AG09319 (cell line): ENCODE measurements at places on chromosomes 1 and 21.

GRCh38 chr21:38861989-38862683, 56.4 kb downstream of the ETS2 start:
- no peak for DNase-seq

- DNase-seq = no peak
Measured at GRCh38 chr1:172976222-172977041, 74.3 kb downstream of the TNFSF18 start.

DNA sequence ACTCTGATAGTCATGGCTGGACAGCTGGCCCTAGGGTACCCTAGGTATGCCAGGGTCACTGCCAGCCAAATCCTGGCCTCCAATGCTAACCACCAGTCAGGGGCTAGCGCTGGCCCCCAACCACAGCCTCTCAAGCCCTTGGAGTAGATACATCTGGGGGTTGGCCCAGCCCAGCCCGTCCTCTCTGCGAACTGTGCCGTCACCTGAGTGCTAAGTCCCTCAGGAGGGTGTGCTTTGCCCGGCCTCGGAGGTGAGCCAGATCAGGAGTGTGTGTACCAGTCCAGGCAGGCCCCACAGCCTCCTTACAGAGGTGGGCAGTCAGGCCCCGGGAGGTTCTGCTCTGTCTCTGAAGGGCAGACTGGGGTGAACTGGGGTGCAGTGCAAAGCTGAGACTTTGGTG, 34.0 kb upstream of the DISP3 start:
- no peak for DNase-seq

DNA sequence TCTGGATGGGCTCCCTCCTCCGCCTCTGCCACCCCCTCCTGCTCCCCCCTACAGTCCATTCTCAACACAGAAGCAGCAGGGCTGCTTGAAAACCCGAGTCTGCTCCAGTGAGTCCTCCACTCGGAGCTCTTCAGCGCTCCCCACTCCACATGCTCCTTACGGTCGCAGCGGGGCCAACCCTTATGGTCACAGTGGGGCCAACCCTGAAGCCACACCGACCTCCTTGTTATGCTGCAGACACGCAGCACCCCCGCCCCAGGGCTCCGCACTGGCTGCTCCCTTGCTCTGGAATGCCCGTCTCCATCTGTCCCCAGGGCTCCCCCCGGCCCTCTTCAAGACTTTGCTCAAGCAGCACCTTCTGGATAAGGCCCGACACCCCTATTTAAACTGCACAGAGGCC, 22.6 kb downstream of the GPR157 start:
- no peak for DNase-seq

DNA sequence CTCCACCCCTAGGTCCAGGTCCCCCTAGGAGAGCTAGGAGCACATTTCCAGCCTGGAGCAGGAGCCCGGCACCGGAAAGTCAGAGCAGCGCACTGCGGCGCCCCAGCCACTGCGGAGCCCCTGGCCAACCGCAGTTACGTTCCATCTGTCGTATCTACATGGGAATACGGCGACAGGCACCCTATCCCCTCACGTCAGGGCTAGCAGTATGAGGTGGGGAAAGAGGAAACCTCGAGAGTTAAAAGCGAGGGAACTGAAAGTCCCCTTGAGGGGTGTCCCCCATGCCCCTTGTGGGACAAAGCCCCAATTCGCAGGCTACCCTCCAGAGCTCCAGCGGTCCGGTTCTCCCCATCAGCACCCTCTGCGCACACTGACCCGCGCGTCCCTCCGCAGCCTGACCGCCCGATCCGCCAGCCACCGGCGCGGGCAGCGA, 995 bp downstream of the COLGALT2 start:
- no peak for DNase-seq

- no peak for DNase-seq
Measured at GRCh38 chr1:6688001-6688400, 13.6 kb downstream of the DNAJC11 start.

GRCh38 chr1:232684371-232685105, 54.6 kb upstream of the SIPA1L2 start:
- DNase-seq = no peak

- DNase-seq = peak; percentile 29
Measured at GRCh38 chr1:52552505-52553361, at the start of gene TUT4. Gene TUT4, minus strand, starts transcription at chr1:52553092. Its CDS starts 26,812 bp downstream, at chr1:52526280.

GRCh38 chr1:80933346-80933745, 867.4 kb upstream of the ADGRL2 start:
- no peak for DNase-seq
